Stimulated activated naive CD8-positive, alpha-beta T cell treated with anti-CD3 and anti-CD28 coated beads, Interleukin-15, Interleukin-2, amounts not matched to agents 100 U/mL and 50 U/mL, for 24 hours (primary cell): ENCODE measurements at places on chromosomes 13 and 19.

GRCh38 chr13:28325022-28325421, 169.9 kb downstream of the FLT1 start:
- no peak for DNase-seq

GRCh38 chr19:36797786-36798108, 25.1 kb upstream of the ZNF850 start:
- DNase-seq = no peak

- DNase-seq = no peak
These were observed 303.4 kb downstream of the SPRY2 start for GRCh38 chr13:80037505-80037888.

DNA sequence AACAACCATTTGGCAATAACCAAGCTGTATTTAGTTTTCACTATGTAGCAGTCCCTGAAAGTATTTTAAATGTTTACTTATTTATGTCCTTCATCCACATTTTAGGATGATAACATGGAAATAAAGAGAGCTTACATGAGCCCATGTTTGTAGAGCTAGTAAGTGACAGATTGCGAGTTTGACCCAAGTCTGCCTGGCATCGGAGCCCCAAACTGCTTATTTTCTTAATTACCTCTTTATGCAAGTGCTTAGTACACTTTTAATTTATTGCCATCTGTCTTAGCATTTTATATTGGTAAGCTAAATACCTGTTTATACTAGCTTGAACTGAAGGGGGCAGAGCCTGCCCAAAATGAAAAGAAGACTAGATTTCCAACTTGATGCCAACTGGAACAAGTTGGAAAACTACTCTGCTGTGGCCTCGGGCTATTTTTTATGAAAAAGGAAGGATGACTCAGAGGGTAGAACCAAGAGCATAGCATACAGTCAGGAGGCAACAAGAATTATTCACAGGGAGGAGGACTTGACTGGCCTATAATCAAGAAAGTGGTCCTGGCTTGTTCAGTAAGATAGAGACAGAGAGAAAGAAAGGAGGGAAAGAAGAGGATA, 150.2 kb downstream of the NDFIP2 start:
- no peak for DNase-seq
